Putamen (tissue), 1 donor: ENCODE measurements at places on chromosomes 5 and 9.

- DNase-seq: no peak
Observed at GRCh38 chr5:133706506-133707430, 94.4 kb upstream of the FSTL4 start.

GRCh38 chr5:179373101-179373934 lies 28.1 kb upstream of the ADAMTS2 start:
- no peak for DNase-seq

- DNase-seq: no peak
Observed at GRCh38 chr9:123412171-123412820, 56.3 kb downstream of the CRB2 start.

GRCh38 chr9:35051069-35051967 lies 21.1 kb downstream of the VCP start:
- DNase-seq: no peak

DNA sequence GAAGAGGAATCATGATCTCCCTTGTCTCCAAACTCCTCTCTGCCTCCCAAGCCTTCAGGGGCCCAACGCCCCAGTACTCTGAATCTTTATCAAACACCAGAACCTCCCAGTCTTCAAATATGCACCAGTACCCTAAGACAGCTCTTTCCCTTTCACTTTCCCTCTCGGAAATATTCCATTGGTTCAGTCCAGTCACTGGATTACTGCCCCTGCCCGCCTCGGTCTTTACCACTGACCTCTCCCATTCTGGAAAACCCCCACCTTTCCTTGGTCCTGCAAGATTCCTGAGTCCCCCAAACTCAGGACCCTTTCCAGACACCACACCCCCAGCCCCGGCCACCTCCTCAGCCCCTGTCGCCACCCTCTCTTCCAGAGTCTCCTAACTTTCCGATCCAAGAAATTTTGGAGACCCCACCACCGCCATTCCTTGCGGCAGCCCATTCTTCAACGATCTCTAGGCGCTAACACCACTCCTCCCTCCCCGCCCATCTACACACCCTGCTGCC lies 674 bp downstream of the C5orf15 start:
- no peak for DNase-seq

DNA sequence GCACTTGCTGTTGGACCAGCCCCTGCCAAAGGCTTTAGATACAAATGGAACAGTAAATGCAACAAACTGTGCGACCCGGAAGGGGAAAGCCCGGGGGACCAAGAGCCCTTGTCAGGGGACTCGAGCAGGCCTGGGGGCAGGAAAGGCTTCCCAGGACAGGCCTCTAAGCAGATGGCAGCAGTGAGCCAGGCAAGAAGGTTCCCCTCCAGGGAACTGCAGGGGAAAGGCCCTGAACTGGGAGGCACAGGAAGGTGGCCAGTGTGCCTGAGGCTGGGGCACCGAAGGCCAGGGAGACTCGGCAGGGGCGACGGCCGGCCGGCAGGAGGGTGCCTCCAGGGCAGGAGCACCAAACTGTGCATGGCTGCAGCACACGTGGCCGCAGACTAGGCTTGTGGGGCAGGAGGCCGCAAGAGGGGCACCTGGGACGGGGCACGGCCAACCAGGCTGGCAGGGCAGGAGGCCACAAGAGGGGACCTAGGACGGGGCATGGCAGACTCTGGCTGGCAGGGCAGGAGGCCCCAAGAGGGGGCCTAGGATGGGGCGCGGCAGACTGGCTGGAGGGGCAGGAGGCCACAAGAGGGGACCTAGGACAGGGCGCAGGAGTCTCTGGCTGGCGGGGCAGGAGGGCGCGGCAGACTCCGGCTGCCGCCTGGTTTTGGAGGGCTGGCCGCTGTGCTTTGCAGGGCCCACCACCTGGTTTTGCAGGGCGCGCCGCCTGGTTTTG lies 10.0 kb downstream of the VAV2 start:
- no peak for DNase-seq

GRCh38 chr5:13660072-13660471 lies 284.4 kb downstream of the DNAH5 start:
- no peak for DNase-seq
